Smooth muscle cell of the brain vasculature (primary cell): ENCODE measurements at places on chromosomes 7 and 10.
A peak's percentile ranks its signal among the peaks of the same experiment; 100 is the strongest.

DNA sequence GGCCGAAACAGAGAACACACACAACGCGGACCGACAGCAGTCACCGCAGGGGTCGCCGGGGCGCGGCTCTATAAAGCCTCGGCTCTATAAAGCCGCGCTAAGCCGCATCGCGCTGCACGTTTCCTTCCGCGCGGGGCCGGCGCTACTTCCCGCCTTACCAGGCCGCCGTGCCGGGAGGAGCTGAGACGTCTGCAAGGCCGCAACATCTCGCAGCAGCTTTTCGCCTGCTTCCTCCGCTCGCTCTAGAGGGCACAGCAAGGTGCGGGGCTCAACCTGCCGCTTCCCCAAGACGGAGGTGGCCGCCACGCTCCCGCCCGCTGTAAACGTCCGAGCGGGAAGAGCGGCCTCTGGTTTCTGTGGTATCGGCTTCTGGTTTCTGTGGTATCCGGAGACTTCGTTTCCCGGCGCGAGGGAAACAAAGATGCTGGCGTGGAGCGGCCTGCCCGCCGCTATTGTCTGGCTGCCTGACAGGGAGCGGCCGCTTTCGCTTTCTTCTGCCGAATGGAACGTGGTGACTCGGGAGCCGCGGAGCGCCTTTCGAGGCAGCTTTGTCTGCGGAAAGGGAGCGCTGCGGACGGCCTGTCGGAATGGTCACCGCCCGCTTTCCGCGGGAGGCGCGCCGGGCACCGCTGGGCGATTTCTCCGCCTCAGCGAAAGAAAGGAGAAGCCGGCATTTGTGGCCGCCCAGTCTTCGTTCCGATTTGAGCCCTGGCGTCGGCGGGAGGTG is 91.8 kb downstream of the SPAG6 start:
- DNase-seq, result peak; percentile 86

DNA sequence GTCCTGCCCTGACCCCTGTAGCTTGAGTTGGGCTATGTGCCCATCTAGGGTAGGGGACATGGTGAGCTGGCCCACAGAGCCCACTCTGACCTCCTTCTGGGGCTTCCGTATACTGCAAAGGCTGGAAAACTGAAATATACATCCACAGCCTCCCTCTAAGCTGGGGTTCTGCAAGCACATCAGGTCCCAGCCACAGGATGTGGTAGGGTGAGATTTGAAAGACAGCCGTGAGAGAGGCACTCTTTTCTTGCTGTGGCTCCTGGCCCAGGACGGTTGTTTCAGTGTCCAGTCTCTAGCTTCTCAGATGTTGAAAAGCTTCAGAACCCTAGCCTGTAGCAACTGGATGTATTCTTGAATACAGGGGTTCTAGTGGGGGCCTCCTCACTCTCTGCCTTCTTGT is 60.1 kb upstream of the ADRB1 start:
- no peak for DNase-seq

DNA sequence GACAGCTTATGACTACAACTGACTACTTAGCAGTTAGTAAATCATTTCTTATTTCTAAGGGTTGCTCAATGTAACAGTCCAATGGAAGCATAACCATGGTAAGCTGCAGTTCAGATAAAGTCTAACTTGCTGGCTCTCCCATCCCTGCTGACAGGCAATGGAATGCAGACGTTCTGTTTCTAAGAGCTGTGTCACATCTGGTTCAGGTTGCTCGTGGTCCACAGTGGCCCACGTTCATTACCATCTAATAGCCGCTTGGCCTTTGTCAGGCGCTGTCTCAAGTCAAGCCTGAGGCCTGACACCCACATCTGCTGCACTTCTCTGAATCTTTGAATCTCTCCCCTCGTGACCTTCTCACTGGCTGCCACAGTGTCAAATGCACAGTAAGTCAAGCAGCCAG is 240.8 kb downstream of the FGFR2 start:
- DNase-seq, result no peak

- no peak for DNase-seq
Measured at GRCh38 chr7:148738737-148739535, 40.2 kb downstream of the CUL1 start.

GRCh38 chr7:50450590-50451032 is 461 bp upstream of the FIGNL1 start:
- DNase-seq, result no peak

- no peak for DNase-seq
Measured at GRCh38 chr7:99944497-99945070, 15.2 kb upstream of the GJC3 start.

GRCh38 chr10:81502677-81503359 is 372.2 kb upstream of the NRG3 start:
- DNase-seq, result no peak

DNA sequence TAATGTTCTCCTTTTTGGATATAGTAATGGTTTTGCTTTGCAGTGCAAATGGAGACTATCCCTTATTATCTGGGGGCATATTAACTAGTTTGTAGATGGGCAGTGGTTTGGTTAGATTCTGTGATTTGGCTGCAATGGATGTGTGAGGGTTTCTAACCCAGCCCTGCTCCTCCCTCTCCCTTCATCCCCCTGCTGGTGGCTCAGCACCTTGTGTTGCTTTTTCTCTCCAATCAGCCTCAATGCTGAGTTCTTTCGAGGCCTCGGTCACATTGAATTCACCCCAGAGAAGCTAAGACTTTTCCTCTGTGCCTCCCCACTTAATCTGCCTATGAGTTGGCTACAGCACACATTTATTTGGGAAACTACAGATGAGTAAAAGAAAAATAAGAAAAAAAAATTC is 120.0 kb downstream of the MALRD1 start:
- no peak for DNase-seq

- DNase-seq, result no peak
Measured at GRCh38 chr7:146008293-146008692, 108.3 kb upstream of the CNTNAP2 start.

DNA sequence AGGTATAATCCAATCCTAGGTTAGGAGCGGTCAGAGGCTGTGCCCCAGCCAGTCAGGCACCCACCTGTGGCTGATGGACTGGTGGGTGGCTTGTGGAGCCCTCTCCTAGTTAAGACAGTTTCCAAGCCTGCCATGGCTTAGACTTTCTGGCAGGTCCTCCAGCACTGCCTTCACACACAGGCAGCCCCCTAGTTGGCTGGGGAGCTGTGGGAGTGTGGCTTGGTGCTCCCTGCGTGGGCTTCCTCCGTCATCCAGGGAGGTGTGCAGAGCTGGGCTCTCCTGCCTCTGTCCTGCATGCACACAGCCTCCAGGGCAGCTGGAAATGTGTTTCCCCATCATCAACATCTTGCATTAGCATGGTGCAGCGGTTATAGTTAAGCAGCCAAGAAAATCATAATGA is 84.3 kb upstream of the RHEB start:
- DNase-seq, result no peak

DNA sequence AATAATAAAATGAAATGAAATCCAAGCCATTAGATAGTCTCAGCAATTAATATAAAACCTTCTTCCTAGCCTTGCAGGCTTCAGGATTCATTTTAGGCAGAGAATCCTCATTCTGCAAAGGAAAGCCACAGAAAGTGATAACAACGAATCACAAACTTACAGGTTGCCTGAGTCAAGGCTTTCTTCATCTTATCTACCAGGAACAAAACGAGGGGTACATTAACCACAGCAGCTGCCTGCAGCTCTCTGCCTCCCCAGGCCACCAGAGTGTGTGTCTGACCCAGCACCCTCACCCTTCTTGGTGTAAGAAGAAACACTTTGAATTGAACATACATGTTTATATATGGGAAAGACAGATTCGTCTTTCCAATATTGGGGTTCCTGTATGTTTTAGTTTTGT is 12.5 kb upstream of the TNS3 start:
- DNase-seq, result no peak

DNA sequence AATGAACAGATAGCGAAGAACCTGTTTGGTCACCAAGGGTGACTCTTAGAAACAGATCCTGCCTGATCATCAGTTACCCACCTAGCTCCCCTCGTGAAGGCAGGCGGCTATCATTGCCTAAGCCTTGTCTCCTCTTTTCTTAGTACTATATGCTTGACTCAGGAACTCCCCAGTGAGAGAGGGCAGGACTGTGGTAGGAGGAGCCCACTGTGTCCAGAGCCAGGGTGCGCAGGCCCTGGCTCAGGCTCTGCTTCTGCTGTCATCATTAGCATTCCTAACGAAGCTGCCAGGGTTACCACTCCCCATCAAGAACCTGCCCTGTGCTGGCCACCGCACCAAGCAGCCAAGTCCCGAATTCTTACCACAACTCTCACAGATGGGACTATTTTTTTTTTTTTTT is 160.8 kb downstream of the CHN2 start:
- DNase-seq, result no peak

- no peak for DNase-seq
Measured at GRCh38 chr10:77259171-77259874, 378.3 kb downstream of the KCNMA1 start.

GRCh38 chr10:25047591-25048301 is 31.3 kb downstream of the THNSL1 start:
- DNase-seq, result peak; percentile 35

GRCh38 chr7:8261711-8262695 is at the start of gene ICA1:
ICA1 (minus strand) TSS chr7:8262167; CDS start chr7:8235926, 26,241 bp downstream.
- no peak for DNase-seq

GRCh38 chr7:6385110-6385781 is 62.5 kb downstream of the DAGLB start:
- DNase-seq, result peak; percentile 47

- DNase-seq, result no peak
Measured at GRCh38 chr10:49831352-49832035, 69.4 kb upstream of the OGDHL start.

DNA sequence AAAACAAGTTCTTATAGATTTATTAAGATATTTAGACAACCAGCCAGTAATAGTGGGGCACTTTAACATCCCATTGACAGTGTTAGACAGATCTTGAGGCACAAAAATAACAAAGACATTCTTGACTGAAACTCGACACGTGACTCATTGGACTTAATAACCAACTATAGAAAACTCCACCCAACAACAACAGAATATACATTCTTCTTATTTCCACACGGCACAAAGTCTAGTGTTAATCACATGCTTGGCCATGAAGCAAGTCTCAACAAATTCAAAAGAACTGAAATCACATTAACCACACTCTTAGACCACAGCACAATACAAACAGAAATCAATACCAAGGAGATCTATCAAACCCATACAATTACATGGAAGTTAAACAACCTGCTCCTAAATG is 138.1 kb downstream of the ARL5B start:
- DNase-seq, result no peak

GRCh38 chr7:30800785-30801252 is 29.6 kb downstream of the MINDY4 start:
- peak; percentile 43 for DNase-seq

- DNase-seq, result no peak
Measured at GRCh38 chr10:116059320-116059719, 213.7 kb downstream of the GFRA1 start.

GRCh38 chr7:42152329-42153205 is 84.4 kb downstream of the GLI3 start:
- DNase-seq, result no peak

- no peak for DNase-seq
Measured at GRCh38 chr7:157881048-157881771, 544.4 kb downstream of the DNAJB6 start.

DNA sequence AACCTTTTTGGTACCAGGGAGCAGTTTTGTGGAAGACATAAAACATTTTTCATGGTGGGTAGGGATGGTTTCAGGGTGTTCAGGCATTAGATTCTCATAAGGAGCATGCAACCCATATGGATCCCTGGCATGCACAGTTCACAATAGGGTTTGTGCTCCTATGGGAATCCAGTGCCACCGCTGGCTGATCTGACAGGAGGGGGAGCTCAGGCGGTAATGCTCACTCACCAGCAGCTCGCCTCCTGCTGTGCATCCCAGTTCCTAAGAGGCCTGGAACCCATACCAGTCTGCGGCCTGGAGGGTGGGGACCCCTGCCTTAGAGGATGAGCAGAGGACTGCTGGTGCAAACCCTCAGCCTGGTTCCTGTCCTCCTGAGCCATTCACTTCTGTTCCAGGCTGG is 561.7 kb downstream of the SDK1 start:
- no peak for DNase-seq

DNA sequence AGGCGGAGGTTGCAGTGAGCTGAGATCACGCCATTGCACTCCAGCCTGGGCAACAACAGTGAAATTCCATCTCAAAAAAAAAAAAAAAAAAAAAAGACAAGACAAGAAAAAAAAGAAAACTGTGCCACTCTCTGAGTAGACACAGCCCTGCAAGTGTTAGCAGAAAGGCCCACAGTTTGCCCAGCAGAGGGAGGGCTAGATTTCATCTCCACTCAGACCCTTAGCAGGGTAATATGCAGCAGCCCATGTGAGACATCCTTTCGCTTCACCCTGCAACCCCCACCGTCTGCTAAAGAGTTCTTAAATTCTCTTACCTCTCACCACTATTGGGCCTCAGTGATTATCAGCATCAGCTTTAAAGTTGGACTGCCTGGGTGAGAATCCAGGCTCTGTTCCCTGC is 38.2 kb downstream of the CTNNA3 start:
- DNase-seq, result no peak

DNA sequence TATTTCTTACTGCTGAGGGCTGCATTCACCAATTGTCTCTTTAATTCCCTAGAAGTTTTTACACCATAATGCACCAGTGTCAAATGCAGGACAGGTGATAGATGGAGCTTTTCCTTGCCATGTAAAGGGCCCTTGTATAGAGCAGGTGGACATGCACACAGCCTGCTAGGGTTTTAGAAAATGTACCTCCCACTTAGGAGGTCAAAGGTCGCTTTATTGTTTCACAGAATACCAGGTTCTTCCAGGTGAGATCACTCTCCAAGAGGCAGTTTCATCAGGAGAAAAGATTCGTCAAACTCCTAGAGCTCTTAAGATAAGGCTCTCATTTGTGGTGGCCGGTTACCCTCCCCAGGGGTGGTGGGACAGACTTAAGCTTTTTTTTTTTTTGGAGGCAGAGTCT is 215.8 kb downstream of the PHTF2 start:
- DNase-seq, result no peak
